NCI-H187 (cell line): ENCODE measurements at places on chromosomes 11 and 22.
A peak's percentile ranks its signal among the peaks of the same experiment; 100 is the strongest.

GRCh38 chr11:67670316-67671210, 3.9 kb downstream of the ALDH3B2 start:
- no peak for DNase-seq

DNA sequence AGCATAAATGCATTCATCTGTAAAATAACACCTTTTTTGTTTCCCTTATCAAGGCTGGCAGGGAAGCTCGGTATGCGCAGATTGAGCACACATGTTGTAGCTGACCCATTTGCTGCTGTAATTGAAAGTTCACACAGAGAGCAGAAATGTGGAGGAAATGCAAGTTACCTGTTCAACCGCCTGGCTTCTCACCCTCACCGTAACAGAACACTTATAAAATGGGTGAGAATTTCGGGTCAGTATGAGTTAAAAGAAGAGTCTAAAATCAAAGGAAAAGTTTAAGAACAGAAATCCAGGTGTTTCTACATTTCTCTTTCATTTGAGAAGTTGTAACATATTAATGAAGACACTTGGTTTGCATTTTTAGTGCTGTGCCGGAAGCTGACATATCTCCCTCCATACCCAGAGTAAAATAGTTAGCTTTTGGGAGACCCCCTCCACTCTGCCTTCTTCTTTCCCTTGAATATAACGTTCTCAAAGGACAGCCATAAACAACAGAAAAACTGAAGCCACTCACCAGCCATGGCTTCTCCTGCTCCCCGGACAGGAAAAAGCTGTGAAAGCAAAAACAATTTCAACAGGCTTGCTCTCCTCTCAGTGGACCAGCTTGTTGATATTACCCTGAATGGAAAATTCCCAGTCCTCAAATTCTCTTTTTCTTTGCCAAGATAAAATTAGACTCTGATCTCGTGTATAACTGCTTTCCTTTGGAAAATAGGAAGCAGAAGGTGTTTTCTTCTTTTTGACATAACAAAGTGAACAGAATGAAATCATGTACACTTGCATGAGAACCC, at the start of gene CASP12:
CASP12 (minus strand) TSS at position 570 of the 794 bp plus-strand sequence.
- DNase-seq = no peak

- no peak for DNase-seq
Observed at GRCh38 chr11:72426103-72426757, 8.1 kb downstream of the CLPB start.

DNA sequence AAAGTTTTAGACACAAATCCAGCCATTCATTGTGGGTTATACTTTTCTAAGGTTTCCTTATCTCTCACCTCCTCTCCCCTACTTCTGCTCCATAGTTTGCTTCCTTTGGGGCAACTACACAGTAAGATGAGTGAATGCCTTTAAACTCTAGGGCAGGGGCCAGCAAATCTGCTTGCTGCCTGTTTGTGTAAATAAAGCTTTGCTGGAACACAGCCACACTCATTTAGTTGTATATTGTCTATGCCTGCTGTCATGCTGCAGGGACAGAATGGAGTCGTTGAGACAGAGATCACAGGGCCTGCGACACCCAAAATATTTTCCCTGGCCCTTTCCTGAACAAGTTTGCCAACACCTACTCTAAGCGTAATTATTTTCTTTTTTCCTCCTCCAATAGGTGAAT, 58.7 kb downstream of the TECTA start:
- DNase-seq = no peak

DNA sequence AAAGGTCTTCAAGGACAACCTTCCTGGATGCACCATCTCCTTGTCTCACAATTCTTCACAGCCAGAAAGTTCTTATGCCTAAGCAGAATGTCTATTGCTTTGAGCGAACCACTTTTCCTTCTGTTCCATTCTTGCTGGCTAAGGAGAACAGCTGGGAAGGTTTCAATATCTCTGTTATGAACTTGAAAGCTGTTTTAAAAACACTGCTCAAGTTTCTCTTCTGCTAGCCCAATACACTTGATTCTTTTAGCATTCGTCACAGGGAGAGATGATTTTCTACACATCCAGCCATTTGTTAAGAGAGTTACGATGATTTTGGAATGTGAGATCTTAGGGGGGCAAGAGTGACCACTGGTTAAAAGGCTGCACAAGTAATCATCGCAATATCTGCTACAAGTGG, 249.3 kb downstream of the KIRREL3 start:
- no peak for DNase-seq

DNA sequence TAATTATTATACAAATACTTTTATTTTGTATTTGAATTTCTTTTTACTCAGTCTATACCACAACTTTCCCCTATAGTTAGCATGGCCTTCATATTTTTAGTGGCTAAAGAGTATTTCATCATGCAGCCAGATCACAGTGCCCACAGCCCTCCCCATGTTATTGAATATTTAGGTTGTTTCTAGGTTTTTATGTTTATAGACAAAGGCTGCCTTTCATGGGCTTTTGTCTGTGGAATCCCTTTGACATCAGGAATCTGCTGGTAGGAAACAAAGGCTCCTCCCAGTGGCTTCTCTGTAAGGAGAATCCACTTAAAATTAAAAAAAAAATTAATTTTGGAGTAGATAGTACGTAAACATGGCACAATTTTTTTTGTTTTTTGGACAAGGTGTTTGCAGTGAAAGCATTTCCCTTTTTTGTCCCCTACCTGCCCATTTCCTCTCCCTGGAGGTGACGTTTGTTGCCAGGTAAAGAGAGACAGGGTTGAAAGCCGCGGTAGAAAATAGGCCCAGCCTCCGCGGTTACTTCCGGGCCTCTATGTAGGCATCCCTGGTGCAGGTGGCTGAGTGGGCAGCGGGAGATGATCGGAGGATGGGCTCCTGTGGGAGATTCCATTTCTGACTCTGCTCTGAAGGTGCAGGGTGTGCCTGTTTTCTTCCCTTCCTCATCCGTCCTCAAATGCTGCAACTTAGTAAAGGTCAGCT, 82.2 kb upstream of the OR4B1 start:
- DNase-seq = no peak

- no peak for DNase-seq
Observed at GRCh38 chr11:802693-803466, 2.2 kb downstream of the PIDD1 start.

- DNase-seq = no peak
Observed at GRCh38 chr11:86492370-86493010, 117.8 kb downstream of the CCDC81 start.

- no peak for DNase-seq
Observed at GRCh38 chr11:39541945-39542351, 1917.5 kb downstream of the LRRC4C start.

DNA sequence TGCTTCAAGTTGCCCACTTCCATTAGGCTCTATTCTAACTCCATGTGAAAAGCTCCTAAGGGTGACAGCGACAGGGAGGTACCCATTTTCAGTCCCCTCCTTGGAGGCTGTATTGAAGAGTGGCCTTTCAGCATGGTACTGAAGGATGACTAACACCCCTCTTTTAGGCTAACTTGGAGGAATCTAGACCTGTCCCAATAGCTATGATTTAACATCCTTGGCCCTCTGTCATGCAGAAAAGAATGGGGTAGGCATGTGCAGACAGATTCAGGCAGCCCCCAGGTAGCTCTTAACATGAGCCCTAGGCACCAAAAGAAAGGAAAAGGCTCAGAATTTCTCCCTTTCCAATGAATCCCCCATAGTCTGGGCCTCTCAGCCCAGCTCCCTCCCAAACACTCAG, 89.3 kb upstream of the AMOTL1 start:
- DNase-seq = no peak

DNA sequence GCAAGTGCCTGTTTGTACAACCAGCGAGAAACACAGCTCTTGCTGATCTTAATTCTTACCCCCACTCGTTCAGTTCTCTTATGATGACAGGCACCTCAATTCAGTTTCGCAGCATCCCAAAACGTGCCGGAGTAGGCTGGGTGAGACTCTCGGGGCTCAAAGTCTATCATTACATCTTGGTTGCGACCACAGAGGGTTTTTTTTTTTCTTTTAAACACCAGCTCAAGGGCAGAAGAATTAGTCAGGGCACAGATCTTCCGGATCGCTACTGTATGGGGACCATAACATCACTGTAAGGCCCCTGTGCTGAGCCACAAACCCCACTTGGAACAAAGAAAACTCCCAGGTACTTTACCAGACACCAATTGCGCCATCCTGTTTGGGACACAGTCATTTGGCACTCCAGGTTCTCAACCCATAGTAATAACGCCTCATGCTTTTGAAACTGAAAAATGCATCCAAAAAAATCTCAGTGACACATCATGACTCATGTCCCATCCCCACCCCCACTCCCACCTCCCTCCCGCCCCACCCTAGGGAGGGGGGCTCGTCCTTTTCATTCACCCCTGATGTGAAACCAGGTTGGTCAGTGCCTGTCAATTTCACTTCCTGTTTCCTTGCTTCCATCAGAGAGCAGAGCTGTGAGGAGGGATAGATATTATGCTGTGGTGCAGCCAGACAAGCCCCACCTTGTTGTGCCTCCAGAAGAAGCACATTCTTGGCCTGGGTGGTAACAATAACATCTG, 41.0 kb upstream of the CD5 start:
- no peak for DNase-seq

GRCh38 chr22:32486656-32487390, 12.2 kb downstream of the FBXO7 start:
- DNase-seq = no peak

DNA sequence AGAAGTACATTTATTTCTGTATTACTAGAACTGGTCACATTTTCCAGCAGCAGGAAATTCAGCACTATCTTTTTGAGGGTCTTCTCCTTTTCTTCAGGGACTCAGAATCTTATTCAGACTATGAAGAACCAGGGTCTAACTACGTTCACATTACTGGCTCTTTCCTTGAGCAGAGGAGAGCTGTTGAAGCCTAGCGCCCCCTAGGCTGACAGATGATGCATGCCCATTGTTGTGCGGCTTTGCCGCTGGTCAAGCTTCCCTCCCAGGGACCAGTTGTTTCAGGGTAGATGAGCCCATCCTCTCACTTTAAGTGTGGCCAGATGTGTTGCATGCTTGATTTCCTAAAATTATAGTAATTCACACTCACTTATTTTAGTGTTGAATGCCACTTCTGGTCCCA, 168.2 kb upstream of the PDGFD start:
- DNase-seq = no peak

DNA sequence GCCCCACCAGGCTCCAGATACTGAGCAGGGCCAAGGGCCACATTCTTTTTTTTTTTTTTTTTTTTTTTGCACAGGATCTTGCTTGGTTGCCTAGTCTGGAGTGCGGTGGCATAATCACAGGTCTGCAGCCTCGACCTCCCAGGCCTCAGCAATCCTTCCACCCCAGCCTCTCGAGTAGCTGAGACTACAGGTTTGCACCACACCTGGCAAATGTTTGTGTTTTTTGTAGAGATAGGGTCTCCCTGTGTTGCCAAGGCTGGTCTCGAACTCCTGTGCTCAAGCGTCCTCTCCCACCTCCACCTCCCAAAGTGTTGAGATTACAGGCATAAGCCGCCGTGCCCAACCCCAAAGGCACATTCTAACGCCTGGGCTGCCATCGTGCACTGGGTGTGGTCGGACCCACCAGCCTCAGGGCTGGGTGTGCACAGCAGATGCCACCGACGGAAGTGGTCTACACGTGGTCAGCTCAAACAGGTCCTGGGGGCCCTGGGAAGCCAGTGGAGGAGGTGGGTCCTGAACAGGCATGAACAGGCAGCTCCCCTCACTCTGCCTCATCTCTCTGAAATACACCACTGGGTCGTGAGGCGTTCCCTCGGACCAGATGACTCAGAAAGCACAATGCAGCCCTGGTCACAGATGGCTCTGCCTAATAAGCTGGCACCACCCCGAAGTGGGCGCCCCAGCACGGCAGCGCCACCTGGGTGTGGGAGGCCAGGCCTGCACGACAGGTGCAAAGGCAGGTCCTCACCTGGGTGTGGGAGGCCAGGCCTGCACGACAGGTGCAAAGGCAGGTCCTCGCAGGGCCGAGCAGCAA, 5.1 kb upstream of the B4GALNT4 start:
- peak; percentile 12 for DNase-seq

DNA sequence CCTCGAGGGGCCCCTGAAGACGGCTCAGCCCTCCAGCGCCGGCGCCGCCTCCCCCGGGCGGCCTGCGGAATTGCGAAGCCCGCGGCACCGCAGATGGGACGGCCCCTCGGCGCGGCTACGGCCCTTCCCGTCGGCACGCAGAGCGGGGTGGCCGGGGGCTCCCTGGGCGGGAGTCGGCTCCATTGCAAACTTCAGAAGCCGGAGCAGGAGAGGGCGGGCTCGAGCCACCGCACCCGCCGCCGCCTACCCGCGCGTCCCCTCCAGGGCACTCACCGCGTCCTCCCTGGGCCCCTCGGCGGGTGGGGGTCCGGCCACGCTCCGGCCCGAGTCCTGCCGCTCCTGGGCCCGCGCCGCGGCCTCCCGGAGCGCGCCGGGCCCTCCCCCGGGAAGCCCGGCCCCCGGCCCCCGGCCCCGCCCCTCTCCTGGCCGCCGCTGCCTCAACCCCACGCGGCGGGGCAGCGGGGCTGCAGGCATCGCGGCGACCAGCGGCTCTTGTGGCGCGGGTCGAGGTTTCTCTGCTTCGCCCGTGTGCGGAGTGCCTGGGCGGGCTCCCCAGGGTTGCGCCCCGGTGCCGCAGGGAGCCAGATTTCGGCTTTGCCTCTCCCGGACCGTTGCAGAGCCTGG, at the start of gene PACSIN3:
PACSIN3 (minus strand) TSS at position 359 of the 624 bp plus-strand sequence. CDS start 3,707 bp downstream, outside the sequence.
- no peak for DNase-seq

DNA sequence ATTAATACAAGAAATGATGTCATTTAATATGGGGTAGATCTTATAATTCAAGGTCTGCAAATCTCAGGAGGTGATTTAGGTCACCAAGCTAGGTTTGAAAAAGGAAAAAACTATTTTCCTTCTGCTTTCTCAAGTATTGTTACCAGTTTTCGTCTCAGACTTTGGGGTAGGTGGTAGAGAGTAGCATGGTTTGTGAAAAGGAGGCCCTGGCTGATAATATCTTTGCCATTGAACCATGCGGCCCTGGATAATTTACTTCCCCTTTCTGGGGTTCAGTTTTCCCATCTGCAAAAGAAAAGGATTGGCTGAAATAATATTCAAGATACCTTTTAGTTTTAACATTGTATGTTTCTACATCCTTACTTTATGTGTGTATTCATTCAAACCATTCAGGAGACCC, 92.1 kb downstream of the WNT11 start:
- DNase-seq = no peak

- no peak for DNase-seq
Observed at GRCh38 chr11:60797846-60798630, 12.9 kb downstream of the MS4A10 start.

GRCh38 chr11:64296830-64297698, 3.1 kb upstream of the CATSPERZ start:
- no peak for DNase-seq

DNA sequence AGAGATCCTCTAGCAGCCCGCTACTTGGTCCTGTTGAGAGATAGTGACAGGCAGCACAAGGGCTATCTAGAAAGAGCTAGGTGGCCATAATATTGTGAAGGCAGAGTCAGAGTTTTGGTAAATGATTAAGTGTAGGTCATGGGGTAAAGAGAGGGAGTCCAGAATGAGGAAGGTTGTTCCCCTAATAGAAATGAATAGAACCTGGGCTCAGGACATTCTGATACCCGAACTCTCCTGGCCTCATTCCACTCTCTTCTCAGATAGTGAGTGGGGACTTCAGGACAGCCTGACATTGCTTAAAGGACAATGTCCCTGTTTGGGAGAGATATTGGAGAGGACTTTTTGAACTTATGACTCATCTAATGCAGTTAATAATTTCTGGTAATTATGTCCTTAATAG, 20.6 kb downstream of the SLC5A1 start:
- DNase-seq = no peak
